Activated T-cell treated with anti-CD3 and anti-CD28 coated beads, Interleukin-2, amount 50 U/mL, for 48 hours (primary cell): ENCODE measurements at places on chromosomes 5 and 9.

DNA sequence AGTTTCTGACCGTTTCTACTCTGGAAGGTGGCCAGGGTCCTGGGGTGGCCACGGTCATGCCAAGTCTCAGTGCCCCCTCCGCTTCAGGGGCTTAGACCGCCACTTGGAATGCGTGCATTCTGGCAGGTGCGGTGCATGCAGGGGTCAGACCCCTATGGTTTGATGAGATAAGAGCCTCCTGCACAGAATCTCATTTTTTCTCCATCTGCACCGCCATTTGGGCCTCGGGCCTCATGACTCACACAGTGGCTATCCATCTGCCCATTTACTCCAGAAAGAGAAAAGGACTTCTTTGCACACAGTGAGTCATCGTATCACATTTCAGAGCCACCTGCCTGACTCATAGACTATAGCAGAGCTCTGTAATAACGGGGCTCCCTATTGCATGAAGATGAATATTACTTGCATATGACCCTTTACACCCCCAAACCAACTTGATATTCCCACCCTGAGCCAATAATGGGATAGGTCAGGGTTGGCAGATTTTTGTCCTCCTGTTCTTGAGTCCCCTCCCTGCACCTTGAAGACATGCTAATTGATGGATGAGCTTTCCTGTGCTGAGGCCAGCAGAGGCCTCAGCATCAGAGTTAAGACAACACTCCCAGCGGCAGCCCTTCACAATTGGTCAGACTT, 157.4 kb downstream of the NR3C1 start:
- no peak for DNase-seq

DNA sequence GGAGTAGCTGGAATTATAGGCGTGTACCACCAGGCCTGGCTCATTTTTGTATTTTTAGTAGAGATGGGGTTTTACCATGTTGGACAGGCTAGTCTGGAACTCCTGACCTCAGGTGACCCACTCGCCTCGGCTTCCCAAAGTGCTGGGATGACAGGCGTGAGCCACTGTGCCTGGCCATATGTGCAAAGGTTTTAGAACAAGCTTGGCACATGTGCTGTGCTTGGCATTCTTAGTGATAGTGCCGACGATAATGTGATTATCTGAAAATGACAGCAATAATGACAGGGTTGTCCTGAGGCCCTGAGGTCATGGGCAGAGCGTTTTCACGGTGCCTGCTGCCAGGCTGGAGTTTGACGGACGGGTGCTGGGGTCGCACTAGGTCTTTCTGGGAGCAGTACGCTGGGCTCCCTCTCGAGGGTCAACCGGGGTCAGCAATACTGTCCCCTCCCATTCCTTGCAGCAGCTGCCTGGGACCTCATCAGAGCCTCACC, 42.6 kb downstream of the HMCN2 start:
- DNase-seq, result no peak

GRCh38 chr5:108090946-108091345, 291.0 kb downstream of the FBXL17 start:
- no peak for DNase-seq

- no peak for DNase-seq
These were observed 19.4 kb downstream of the S1PR3 start for GRCh38 chr9:89010526-89011111.

DNA sequence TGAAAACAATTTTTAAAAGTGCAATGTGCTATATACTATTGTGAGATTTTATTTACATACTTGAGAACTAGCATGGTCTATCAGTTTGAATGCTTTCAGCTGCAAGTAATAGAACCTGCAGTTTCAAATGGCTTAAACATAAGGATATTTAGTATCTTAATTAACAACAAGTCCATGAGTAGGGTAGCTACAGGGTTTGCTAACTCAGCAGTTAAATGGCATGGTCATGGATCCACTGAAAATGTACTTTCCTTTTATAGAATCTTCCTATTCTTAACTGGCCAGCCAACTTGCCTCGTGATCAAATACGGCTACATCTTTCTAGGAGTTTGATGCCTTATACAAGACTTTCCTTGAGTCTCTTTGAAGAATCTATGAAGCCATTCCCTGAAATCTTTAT, 452.8 kb upstream of the SEMA6A start:
- DNase-seq, result no peak

- DNase-seq, result peak; percentile 10
These were observed 84.0 kb downstream of the WNK2 start for GRCh38 chr9:93267681-93268505.

DNA sequence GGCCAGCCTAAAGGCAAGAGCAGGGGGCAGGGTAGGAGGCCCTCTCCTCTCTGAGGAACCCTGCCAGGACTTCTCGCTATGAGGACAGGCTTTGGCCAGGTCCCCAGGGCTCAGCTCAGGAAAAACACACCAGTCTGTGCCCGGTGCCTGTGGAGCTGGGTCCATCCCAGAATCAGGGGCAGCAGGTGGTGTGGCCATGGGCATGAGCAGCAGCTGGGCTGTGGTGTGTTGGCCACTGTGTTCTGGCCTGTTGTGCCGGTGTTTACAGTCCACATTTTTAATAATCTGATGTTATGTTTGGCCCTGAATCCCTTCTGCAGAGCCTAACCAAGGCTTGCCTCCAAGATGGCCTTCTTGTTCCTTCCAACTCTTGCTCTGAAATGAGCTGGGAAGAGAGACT, 77.0 kb downstream of the FGF18 start:
- DNase-seq, result no peak

GRCh38 chr5:2866662-2867372, 115.3 kb upstream of the IRX2 start:
- no peak for DNase-seq

- no peak for DNase-seq
These were observed 6.7 kb upstream of the CDH6 start for GRCh38 chr5:31186672-31187267.

DNA sequence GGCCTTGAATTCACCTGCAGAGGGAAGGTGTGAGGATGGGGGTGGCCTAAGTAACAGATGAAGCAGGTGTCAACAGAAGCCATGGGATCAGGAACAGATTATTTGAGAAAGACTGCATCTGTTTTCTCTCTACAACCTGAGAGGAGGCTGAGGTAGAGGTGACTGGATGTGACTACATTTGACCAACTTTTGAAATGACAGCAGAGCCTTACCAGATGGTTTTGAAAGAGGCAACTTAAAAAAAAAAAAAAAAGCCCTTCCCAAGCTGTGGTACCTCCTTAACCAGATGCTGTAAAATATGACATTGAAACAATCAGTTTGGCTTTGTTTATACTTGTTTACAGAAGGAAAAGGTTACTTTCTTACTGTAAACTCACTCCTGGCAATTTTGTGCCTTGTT, 108.6 kb downstream of the TRIO start:
- no peak for DNase-seq

- no peak for DNase-seq
These were observed 26.7 kb downstream of the FBXO10 start for GRCh38 chr9:37549527-37549926.

GRCh38 chr5:146758938-146759337, 119.6 kb downstream of the PPP2R2B start:
- no peak for DNase-seq
